T-helper 2 cell (primary cell): ENCODE measurements at places on chromosomes 2 and 18.

GRCh38 chr2:171889808-171890207 is 4.2 kb downstream of the SLC25A12 start:
- DNase-seq: no peak

GRCh38 chr2:18104595-18105224 is 226.2 kb downstream of the KCNS3 start:
- no peak for DNase-seq

- no peak for DNase-seq
Observed at GRCh38 chr2:171320208-171320621, 113.6 kb downstream of the METTL8 start.

DNA sequence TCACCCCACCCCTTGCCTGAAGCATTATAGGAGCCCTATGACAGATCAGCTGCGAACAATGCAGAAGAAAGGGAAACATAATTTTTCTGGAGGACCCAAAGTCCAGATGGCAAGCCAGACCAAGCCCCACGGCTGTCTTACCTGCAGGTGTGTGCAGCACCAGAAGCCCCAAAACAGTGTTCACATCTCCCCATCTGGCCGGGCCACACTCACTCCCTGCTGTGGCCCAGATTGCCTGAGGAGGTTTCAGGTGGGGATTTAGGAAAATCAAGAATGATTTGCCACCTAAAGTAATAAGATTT is 11.7 kb upstream of the STK17B start:
- DNase-seq: no peak

DNA sequence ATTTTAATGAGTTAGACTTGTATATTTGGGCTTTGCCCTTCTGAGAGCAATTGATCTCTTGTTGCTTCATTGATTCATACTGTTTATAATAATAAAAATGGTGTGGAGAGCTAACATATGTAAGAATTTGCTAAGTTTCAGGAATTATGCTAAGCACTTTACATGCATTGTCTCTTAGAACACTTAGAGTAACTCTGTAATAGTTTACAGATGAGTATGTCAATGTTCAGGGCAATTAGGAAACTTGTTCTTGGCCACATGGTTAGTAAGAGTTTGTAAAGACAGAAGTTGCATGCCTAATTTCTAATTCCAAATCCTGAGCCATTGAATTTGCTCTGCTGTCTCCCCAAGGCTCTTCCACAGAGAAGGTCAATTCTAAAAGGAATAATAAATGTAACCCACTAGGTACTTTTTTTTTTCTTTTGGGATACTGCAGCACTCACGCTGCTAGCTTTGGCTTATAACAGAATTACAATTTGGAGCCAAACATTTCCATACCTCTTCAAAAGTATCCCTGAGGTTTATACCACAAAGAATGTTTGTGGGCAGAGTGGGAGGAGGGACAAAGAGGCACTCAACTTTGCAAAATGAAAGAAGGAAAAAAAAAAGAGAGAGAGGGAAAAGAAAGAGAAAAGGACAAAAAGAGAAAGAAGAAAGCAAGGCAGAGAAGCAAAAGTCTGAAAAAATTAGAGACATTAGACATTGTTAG is 232.4 kb downstream of the CALCRL start:
- no peak for DNase-seq

DNA sequence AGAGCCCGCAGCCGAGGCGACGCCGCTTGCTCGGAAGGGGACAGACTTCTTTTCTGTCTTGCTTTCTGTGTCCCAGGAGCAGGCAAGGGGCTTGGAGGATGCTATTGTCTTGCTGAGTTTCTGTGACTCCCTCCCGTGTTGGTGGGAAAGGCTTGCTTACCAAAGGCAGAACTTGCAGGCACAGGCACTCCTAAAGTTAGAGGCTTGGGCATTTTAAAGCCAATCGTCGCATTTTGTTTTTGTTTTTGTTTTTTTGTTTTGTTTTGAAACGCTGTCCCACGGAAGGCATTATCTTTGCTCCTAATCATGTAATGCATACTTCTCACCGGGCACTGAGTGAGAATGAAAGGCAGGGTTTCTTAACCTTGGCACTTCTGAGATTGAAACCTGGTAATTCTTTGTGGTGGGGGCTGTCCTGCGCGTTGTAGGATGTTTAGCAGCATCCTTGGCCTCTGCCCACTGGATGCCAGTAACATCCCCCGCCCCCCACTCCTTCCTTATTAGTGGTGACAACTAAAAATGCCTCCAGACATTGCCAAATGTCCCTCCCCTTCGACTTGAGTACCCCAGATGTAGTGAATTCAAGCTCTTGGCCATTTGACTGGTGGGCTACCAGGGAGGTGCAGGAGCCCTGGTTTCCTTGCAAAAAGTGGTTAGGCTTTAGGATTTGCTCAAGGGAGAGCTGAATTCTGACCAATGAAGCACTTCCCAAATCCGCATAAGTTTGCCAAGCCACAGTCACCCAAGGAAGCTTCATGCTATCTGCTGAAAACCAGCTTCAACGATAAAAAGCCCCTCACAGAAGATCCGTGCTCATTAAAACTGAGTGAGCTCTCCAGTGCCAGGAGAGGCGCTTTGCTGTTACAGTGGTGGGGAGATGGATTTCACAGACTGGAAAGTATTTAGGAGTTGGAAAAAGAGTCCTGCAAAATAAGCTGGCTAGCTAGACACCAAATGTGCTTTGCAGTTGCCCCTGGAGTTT is 1.2 kb downstream of the ANTXR1 start:
- DNase-seq: no peak

GRCh38 chr2:30273574-30273929 is 42.2 kb downstream of the LBH start:
- no peak for DNase-seq

DNA sequence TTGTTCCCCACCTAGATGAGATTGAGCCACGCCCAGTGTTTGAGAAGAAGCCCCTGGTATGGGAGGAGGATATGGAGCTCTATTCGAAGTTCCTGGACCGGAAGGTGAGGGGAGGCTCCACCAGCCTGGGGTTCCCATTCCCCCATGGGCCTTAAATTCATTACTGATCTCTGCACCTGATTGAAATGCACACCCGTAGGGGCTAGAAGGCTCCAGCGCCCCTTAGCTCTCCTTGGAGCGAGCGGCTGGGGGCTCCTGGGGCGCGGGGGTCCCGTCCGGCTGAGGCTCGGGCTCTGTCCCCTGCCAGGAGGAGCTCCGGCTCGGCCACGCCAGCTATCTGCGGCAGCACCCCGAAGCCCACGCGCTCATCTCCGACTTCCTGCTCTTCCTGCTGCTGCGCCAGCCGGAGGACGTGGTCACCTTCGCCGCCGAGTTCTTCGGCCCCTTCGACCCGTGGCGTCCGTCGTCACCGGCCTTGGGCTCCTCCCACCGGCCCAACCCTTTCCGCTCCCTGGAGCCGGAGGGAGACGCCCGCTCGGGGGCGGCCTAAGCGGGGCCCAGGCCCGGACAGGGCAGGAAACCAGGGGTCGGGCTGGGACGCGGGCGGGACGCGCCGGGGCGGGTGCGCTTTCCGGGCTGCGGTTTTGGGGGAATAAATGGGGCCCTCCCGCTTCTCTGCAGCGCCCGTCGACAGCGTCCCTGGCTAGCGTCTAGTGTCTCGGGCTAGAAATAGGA is 10.9 kb downstream of the CATIP start:
- peak; percentile 52 for DNase-seq

- DNase-seq: no peak
Observed at GRCh38 chr2:160614391-160614790, 120.8 kb upstream of the RBMS1 start.

- DNase-seq: no peak
Observed at GRCh38 chr2:219615036-219615435, 12.4 kb upstream of the SLC4A3 start.

- DNase-seq: peak; percentile 12
Observed at GRCh38 chr2:121944072-121944831, 188.8 kb downstream of the TSN start.

- no peak for DNase-seq
Observed at GRCh38 chr2:235692671-235693171, 198.9 kb downstream of the AGAP1 start.

- no peak for DNase-seq
Observed at GRCh38 chr18:8443505-8443904, 165.7 kb upstream of the RAB12 start.

DNA sequence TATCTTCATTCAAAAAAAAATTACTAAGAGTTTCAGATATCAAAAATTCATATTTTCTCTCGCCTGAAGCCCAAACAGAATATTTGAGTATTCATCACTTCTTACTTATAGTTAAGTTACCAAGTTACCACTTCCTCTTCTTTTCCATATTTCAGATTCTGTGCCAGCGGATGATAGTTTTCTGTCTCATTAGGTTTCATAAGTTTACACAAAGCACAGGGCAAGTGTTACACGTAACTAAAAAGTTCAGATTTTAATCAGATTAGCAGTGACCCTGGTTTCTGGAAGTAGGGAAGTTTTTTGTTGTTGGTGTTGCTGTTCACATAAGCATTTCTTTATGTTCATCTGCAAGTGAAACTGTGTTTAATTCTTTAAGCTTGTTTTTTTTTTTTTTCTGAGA is 10.2 kb downstream of the AFTPH start:
- no peak for DNase-seq

DNA sequence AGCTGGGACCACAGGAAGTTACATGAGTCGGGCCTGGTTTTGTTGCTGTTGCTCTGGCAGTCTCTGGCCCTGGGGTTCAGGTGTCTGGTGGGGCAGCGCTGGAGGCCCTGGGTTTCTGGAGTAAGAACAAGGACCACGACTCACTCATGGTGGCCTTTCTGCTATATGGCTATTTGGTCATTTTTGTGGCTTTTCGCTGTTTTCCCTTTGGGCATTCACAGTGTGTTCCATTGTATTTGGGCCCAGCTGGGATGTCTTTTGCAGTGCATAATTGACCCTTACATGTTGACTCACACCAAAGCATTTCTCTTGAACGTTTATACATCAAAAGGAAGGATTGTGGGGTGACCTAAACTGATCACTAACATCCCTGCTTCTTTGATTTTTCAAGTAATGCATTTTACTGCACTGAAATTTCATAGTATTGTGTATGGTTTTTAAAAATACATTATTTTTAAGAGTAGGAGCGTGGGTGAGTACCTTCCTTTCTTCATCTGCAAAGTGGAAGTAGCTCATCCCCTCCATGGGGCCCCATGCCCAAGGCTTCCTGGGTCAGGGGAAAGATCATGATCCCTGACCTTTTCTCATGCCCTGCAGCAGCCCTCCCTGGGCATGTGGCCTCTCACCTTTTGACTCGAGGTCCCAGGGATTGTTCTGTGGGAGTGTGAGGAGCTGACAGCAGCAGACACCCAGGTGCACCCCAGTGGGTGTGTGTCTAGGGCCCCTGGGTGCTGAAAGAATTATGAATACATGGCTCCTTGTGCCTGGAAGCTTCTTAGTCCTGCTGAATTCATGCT is 225.5 kb downstream of the AGAP1 start:
- no peak for DNase-seq

- no peak for DNase-seq
Observed at GRCh38 chr2:120991441-120991840, 255.8 kb downstream of the GLI2 start.

- no peak for DNase-seq
Observed at GRCh38 chr2:187208199-187208785, 239.8 kb downstream of the CALCRL start.
